ENCODE measurements at places on chromosomes 4 and X.

- no peak for DNase-seq
Observed at GRCh38 chrX:50456712-50457484, 13.7 kb downstream of the DGKK start.

- DNase-seq, result no peak
Observed at GRCh38 chr4:29560452-29560851, 1159.7 kb upstream of the PCDH7 start.

- DNase-seq, result no peak
Observed at GRCh38 chr4:74738464-74739143, 55.7 kb downstream of the BTC start.

DNA sequence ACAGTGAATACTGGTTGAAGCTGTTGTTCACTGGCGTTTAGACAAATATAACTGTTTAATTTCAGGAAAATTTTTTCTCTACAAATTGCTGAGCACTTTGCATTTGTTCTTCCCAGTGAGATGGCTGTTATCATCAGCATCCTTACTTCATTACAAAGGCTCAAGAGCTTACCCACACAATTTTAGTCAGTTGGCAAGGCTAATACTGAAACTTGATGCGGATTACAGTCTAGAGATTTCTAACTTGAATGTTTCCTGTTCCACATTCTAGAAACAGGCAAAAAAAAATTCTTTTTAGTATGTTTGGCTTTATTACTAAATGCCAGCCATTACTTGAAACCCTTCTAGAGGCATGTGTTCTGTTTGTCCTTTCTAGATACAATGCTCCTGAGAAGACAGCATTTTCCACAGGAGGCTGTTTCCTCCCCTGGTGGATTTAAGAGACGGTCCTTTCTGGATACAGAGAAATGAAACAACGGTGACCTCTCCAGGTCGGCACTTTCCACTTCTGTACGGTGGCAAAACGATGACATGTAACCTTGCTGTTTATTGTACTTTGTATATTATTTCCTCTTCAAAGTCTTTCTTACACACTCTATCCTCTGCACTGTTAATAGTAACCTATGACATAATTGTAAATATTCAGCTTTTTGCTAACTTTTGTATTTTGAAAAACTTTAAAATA, 80.9 kb downstream of the RFC1 start:
- DNase-seq, result peak; percentile 13

DNA sequence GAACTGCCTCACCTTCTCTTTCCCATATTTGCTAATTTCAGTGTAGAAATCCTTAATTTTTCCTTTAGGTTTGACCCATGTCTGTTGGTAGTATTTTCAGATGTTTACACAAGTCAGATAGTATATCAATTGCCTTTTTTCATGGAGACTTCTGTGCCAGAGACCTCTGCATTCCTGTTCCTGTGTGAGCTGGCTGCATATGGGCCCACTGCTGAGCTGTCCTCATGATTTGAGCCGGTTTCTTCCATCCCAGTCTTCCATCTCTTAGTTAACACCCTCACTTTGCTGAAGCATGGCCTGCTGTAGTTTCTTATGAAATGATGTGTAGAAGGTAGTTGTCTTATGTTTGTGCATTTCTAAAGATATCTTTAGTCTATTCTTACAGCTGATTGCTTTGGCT, 40.0 kb downstream of the CDS1 start:
- no peak for DNase-seq

DNA sequence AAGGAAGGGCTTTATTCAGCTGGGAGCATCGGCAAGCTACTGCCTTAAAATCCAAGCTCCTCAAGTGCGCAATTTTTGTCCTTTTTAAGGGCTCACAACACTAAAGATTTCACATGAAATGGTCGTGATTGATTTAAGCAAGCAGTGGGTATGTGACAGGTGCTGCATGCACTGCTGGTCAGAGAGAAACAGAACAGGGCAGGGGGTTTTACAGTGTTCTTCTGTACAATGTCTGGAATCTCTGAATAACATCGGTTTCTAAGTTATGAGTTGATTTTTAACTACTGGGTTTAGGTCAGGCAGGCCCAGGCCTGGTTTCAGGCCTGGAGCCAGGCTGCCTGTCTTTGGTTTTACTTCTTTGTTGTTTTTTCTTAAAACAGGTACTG, 6.0 kb downstream of the UGT2B17 start:
- no peak for DNase-seq

DNA sequence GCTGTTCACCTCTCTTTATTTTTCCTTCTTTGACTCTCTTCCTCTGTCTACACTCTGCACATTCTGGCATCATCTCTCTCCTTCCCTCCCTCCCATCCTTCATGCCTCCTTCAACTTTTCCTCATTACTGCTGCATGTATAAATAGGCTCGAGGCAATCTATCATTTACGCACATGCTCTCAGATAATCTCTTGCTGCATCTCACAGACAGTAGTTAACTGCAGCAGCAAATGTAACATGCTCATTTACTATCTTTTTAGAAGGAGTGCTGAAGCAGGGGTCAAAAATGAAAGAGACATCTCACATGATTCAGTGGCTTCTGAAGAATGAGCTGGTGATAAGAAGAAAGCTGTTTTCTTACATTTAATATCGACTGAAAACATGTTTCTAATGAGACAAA, 127.7 kb downstream of the RASL11B start:
- no peak for DNase-seq

GRCh38 chr4:5960252-5960880, 57.9 kb downstream of the C4orf50 start:
- no peak for DNase-seq

DNA sequence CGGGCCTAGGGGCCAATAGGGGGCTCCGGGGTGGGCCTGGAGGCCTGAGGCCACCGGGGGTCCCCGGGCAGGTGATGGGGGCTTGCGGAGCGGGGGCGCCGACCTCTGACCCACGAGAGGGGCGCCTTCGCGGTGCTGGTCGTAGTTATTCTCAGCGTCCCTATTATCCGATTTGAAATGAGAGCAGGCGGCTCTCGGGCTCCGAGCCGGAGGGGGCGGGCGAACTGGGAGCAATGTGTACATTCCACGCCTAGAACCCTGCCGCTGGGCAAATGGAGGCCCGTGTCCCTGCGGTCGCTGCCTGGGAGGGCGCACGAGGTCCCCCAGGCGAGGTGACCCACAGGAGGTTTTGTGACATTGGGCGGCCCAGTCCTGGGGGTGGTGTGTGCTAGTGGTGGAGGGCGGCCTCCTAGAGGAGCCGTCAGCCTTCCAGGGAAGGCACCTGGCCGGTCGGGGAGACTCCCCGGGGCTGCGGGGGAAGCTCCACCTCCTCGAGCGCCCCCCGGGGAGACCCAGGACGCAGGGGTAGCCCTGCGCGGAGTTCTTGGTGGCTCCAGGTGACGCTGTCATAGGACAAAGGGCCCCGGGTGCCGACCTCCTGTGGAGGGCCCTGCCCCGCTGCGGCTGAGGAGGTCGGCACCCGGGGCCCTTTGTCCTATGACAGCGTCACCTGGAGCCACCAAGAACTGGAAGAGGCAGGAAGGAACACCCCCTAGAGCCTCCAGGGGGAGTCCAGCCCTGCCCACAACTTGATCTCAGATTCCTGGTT, 102.6 kb upstream of the PRKX start:
- DNase-seq, result no peak

DNA sequence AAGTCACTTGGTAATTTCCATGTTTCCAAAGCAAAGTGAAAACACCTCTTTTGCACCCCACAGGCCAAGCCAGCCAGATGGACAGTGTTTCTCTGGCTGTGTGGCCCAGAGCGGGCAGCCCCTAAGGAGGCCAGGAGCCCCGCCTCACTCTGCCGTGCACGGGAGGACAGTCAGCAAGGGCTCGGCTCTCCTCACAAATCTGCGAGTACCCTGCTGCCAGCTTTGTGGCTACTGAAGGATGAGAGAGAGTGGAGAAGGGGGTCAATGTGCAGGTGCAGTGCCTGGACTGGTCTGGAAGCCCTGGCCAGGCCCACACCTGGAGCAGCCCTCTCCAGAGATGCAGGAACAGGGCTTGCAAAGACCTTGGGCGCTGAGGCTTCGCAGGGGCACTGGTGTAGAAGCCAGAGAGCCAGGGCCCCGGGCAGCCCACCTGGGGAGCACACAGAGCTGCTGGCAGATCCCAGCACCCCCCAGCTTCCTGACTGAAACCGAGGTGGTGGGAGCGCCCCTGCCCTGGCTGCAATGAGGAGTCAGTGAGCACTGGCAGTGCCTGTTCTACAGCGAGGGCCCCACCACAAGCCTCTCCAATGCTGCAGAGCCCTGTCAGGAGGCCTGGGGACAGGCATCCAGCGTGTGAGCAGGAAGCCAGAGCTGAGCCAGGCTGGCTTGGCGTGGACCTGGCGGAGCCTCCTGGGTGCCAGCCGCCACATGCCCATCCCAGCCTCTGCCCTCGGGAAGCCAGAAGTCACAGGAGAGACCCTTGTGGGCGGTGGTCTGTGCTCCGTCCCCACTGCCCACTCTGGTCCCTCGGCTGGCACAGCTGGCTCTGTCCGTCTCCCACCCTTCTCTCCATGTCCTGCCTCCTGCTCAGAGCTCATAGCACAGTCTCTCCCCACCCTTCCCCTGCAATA, 3.9 kb downstream of the SPON2 start:
- DNase-seq, result no peak

DNA sequence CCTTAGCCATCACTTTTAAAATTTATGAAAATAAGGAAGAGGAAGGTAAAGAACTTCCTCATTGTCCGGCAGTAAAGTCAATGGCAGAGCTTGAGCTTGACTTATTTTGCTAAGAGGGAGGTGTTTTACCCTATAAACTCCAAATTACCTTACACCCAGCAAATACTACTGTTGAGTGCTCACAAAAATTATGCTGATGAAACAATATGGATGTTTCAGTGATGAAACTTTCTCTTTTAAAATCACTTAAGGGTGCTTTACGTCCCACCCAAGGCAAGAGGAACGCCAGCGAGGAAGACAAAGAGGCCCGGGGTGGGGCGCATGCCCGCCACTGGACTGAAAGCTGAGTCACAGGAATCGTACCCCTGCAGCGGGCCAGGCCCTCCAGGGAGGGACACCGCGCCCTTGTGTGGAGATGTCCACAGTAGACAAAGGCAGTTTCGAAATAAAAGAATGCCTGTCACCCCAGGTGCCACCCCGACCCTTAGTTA, 560 bp upstream of the TMSB4X start:
- DNase-seq, result no peak

GRCh38 chrX:123626962-123627361, 105.9 kb downstream of the THOC2 start:
- DNase-seq, result no peak

DNA sequence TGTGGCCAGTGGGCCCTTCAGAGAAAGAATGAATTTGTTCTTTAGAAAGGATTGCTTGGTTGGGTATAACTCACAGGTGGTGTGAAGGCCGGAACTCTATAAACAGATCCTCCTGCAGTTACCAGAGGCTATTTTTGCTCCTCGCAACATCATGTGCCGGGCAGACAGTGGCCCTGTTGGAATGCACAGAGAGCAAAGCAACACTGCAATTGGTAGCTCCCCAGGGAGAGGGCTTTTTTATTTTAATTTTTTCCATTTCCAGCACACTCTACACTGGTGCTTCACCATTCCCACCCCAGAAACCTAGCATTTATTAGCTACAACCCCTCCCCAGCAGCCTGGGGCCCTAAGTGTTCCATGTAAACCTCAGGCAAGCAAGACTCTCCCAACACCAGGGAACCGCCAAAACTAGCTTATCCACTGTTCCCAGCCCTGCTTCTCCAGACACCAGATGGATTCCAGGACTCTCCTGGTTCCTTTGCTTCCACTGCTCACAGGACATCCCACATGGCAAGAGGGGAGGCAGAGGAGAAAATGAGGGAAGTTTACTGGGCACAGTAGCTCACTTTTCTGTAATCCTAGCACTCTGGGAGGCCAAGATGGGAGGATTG, 75.1 kb upstream of the TMEM164 start:
- DNase-seq, result no peak

- DNase-seq, result no peak
Observed at GRCh38 chr4:146846882-146847281, 98.8 kb downstream of the TTC29 start.

DNA sequence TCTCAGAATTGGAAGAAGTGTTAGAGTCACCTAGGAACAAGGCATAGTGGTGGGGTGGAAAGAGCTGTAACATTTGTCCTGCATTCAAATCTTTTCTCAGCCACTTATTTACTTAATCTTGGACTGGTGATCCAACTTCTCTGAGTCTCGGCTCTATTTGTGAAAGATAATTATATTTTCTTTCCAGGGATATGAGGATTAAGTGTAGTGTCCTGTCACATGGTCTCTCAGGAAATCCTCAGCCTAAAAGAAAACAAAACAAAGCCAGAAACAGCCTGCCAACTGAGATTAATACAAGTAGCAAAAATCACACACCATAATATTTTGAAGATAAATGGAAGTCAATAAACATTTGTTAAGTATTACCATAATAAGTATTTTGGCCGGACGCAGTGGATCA, 33.3 kb upstream of the ETNPPL start:
- DNase-seq, result peak; percentile 19

DNA sequence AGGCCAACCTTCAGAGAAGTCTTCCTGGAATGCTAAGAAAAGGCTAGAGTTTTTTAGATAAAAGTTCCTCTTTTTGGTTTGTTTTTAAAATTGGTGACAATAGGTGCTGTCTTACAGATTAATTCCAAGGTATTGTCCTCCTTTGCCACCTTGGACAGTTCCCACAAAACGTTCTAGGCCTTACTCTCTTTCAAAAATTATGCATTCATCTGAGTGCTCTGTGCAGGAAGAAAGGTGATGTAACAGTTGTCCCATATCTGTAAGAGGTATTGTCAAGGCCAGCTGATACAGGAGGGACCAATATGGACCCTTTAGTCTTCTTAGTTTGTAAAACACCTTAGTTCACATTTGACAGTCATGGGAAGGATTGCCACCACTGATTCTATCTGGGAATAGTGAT, 15.9 kb upstream of the CXCL5 start:
- no peak for DNase-seq

GRCh38 chrX:41198410-41198809, 113.2 kb downstream of the USP9X start:
- no peak for DNase-seq

- peak; percentile 75 for DNase-seq
Observed at GRCh38 chrX:87517571-87518141, at the start of gene KLHL4. Gene KLHL4 (plus strand): TSS chrX:87517802. CDS start chrX:87517894, 92 bp downstream.

DNA sequence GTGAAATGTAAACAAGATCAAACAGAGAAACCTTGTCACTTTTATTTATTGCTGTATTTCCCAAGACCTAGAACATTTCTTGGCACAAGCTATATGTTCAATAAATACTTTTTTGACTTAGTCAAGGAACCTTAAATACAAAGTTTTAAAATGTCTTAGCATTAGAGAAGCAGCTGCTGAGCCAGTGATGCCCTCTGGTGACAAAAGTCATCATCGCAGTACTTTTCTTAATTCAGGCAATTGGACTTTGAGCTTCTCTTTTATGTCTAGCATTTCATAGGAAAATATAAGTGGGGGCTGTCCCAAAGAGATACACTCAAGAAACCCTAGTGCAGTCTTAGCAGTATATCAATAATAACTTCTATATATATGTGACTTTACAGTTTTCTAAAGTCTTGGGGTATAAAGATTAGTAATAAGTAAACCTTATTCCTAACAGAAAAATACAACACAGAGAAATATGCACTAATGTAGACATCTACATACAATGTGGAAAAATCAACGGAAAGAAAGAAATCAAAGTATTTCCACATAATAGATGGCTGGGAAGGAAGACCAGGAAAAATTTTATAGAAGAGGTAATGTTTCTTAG, 118.4 kb downstream of the DTHD1 start:
- DNase-seq, result no peak

All from pulmonary artery endothelial cell (primary cell).